ENCODE measurements at places on chromosomes 3 and 15.

GRCh38 chr3:114223143-114223542 lies 14.2 kb downstream of the ZNF80 start:
- DNase-seq, result no peak

DNA sequence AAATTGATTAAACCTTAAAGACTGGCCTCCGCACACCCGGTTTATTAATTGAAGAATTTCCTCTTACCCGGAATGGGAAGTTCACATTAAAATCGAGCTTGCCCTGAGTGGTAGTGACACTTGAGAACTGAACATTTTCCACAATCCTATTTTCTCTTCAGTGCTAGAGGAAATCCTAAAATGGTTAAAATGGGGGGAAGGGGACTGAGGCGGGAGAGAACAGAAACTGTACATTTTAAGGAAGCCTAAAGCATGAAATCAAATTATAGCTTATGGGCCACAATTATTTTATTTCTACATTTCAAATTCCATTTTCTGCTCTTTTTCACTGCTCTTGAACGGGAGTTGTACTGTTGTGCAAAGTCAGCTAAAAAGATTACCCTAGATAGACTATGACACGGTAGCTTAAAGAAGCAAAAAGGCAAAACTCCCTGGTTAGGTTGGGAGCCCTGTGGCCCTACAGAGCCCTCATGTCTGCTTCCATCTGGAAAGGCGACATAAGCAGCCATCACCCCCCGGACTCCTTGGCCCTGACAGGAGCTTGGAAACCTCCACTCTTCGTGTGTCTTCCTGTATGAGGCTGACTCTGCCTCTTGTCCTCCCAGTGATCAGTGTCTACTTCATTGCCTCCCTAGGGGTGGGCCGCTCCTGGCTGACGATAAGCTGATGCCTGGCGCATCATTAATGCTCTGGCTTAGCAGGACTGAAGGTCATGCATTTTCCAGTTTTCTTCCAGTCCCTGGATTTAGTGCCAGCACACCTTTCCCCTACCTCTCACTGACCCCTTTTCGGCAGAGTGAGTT lies 79.3 kb downstream of the EEFSEC start:
- no peak for DNase-seq

GRCh38 chr3:66224220-66224619 lies 3.4 kb downstream of the SLC25A26 start:
- no peak for DNase-seq

DNA sequence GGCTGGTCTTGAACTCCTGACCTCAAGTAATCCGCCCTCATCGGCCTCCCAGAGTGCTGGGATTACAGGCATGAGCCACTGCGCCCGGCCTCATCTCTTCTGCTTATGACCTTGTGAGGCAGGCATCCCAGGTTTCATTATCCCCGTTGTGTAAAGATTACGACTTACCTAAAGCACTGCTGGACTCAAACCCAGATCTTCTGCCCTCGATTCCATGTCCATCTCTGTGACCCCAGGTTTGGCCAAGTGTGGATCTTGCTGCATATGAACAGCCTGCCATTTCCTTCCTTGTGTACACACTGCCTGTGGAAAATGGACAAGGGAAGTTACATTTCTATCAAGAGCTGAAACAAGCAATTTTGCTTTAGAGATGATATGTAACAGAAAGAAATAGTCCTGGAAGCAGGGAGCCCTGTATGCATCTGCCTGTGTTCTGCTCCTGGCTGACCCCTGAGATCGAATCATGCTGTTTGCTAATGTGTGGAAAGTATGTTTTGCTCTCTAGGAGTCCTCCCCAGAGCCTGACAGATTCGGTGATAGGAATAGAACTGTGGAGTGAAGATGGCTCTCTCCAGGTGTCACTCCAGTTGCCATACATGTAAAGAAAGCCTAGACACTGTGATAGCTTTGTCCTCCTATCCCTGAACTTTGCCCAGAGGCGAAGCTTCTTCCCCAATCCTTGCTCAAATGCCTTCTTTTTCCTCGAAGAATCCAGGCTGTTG lies 11.8 kb upstream of the LIPC start:
- DNase-seq, result no peak

GRCh38 chr3:131284302-131284701 lies 97.3 kb upstream of the NUDT16 start:
- DNase-seq, result no peak

GRCh38 chr3:41997702-41998550 lies 36.0 kb upstream of the ULK4 start:
- no peak for DNase-seq

DNA sequence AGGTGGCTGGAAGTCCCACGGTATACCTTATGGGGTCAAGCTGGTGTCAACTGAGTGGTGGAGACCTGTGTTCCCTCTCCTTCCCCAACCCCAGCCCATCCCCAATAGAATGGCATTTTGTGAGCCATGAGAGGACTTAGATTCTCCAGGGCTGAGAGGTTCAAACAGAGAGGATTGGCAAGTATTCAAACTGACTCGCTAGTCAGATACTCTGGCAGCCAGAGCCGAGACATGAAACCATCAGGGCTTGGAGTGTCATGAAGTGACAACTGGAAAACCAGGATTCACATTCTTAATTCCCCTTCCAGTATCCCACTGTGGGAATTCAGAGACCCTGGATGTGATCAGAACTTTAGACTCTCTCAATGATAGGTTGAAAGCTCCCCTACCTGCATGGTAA lies 159.4 kb upstream of the SNTN start:
- no peak for DNase-seq

- no peak for DNase-seq
These were observed 79.2 kb upstream of the KLF13 start for GRCh38 chr15:31247404-31247803.

DNA sequence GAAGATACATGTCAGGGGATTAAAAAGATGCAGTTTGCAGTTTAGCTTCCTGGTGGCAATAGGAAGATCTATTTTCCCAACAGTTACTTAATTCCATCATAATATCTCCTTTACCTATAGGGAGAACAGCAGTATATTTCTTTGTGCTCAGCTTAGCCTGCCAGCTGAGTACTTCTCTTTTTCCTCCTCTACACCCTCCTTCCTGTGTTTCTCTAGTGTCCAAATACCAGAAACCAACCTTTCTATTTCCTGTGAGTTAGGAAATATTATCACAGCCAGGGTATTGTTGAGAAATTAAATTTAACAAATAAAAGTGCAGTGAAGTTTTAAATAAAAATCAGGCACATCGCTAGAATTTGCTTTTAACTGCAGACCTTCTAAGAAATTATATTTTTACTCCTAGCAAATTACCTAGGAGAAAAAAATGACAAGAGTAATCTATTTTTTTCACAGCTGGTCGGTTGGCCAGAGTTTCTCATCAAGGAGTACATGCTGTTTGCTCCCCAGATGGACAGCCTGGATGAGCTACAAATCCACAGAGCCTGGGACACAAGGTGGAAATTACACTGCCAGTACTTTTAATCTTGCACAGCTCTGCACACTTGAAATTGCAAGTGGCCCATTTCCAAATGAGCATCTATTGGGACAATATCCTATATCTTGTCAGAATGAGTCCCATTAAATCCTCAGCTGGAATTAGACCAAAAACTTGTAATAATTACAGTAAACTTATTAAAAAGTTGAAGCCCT lies 185.2 kb upstream of the CFAP20DC start:
- DNase-seq, result no peak

DNA sequence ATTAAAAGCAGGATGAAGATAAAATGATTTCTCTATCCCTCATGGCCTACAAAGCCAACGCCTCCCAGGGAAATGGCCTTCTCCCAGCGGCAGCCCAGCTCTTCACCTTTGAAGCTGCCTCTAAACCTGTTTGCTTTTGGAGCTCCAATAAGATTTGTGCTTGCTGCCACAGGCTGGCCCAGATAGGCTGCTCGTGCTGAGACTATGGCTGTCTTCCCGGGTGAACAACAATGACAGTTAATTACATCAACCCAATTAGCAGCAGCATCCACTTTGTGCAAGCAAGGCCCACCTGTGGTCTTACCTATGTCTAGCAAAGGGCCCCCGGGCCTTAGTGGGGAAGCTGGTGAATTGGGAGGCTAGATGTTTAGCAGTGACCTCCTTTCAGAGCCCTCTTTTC lies 179.6 kb downstream of the P3H2 start:
- no peak for DNase-seq

- DNase-seq, result no peak
These were observed 32.4 kb downstream of the KLHL18 start for GRCh38 chr3:47315069-47315647.

GRCh38 chr15:25670025-25670554 lies 193.0 kb downstream of the ATP10A start:
- peak; percentile 91 for DNase-seq

GRCh38 chr15:57667171-57667849 lies 39.2 kb upstream of the POLR2M start:
- no peak for DNase-seq

DNA sequence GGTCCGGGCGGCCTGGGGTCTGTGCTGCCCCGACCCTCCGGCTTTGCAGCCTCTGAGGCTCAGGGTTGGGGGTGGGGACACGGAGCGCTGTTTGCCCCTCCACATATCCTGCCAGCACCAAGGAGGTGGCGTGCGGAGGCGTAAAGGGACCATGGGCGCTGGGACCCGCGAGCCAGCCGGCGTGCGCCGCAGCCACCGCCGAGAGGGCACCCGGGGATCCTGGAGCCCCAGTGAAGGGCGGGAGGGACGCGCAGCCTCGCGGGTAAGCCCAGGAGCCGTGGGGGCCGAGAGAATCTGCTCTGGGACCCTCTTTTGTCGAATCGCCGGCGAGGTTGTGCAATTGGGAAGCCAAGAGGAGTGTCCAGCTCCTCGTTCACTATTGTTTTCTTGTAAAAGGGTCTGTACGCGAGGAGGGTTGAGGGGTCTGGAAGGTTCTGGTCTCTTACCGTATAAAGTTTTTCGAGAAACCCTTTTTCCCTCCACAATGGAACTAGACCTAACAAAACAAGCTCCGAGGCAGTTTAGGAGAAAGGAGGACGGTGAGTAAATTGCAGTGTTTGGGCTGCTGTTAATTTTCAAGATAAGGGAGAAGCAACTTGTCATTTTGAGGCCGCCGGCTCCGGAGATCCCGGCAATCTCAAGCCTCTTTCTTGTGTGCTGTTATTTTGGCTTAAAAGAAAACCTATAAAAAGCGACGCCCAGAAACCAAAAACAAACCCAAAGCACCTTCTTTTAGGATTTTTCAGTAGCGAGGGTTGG lies 29.9 kb upstream of the ST3GAL6 start:
- DNase-seq, result peak; percentile 62

- DNase-seq, result no peak
These were observed 777 bp downstream of the CIB1 start for GRCh38 chr15:90232941-90233386.

- peak; percentile 26 for DNase-seq
These were observed 2.5 kb downstream of the AMOTL2 start for GRCh38 chr3:134371542-134372324.

GRCh38 chr3:17817545-17817944 lies 75.1 kb upstream of the TBC1D5 start:
- DNase-seq, result no peak

DNA sequence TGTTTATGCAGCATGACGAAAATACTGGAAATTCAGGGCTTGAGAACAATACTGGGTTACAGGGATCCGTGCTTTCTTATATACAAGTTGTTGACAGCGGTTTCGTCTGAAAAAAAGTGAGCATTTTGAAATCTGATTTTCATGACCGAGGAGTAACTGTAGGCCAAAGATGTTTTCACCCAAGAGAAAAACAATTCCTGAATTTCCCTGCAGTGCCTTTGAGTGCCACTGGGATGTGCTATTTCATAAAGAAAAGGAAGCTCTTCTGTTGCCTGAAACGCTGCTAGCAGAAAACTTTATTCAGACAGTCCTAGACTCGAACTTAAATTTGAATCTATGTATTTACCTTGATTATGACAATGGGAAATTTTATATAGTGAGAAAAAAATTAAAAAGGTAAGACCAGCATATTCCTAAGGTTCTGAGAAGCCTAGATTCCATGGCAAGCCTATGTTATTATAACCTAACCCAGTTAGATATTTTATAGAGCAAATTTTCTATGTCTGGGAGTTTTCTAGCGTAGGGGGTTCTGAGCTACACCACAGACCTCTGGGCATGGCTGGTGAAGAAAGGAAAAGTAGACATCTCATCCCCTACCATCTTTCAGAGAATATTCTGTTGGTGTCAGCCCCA lies 30.2 kb downstream of the KCNAB1 start:
- no peak for DNase-seq

DNA sequence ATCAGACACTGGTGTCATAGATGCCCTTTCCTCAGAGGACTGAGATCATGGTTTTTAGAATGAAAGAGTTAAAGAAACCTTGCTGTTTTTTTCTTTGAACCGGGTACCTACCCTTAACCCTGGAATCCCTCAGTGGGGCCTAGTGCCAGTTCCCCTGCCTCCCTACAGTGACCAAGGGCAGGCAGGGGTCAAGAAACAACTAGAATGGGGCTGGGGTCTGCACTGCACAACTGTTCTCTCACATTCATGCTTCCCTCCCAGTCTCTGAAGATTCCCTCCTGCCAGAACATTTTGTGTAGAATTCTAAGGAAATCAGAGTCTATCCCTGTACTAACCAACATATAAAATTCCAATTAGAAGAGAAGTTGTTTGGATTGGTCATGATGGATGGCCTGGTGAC lies 47.9 kb downstream of the TGFBR2 start:
- no peak for DNase-seq

GRCh38 chr15:47887241-47887800 lies 170.0 kb downstream of the SEMA6D start:
- DNase-seq, result no peak

DNA sequence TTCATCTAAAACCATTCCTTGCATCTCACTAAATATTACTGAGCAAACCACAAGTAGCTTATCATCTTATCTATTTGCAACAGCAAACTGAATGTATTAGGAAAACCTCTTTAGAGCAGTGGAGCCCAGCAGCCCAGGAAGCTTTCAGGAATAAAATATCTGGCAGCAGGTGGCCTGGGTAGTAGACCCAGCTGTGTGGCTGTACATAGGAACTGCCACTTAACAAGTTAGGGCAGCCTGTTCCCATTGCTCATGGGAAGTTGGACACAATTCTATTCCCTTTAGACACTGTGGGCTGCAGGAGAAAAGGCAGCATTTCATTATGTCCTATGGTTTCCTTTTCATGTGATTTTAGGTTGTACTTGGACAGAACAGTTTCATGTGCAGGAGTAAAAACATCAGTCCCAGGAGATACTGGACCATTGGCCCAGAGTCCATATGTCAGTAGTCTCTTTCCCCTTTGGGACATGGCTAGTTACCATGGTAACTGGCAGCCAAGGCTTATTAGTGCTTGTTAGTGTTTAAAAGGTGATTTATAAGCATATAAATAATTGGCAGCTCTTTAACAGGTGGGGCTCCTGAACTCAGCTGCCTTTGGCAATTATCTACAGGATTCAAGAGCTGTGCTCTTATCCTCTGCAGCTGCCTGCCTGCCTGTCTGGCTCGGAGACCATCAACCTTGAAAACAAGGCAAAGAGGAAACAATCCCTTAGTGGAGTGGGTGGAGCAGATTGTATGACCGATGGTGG lies 28.9 kb upstream of the LSAMP start:
- no peak for DNase-seq

DNA sequence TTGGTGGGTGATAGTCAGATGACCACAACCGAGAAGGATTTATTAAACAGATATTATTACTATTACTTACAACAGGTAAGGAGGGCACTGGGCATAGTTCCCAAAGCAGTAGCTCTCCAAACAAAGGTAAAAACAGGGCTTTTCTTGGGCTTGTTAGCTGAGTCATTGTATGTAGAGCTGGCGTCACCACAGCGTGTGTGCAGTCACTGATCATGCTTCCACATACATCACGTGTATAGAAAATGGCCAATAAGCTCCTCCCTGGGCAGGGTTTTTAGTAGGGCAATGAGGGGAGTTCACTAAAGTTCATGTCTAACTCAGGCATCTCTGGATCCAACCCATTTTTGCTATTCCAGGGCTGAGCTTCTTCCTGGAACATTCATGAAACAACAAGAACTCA lies 5.8 kb upstream of the SAMMSON start:
- DNase-seq, result no peak

Measured in psoas muscle (tissue), 8 donors.